ENCODE measurements at places on chromosomes 7 and 10.

- DNase-seq: peak; percentile 70
These were observed 171.5 kb upstream of the SP4 start for GRCh38 chr7:21256310-21256877.

- no peak for DNase-seq
These were observed 1.2 kb downstream of the TECPR1 start for GRCh38 chr7:98250789-98251188.

DNA sequence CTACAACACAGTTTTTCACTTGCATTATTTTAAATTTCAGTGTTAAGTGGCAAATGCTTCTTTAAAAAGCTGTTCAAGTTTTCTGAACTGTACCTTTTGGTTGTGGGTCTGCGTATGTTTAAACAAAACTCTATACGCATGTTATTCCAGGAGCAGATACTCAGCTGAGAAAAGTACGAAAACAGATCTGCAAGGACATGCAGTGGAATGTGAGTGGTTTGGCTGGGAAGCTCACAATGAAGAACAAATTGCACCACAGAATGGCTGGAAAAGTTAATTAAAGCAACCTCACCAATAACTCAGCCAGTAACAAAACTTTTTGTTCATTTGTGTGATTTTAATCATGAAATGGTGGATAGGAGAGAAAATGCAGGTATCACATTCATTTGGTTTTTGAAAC, 17.6 kb downstream of the GLI3 start:
- peak; percentile 56 for DNase-seq

GRCh38 chr10:109992485-109992884, 15.3 kb upstream of the ADD3 start:
- peak; percentile 86 for DNase-seq

DNA sequence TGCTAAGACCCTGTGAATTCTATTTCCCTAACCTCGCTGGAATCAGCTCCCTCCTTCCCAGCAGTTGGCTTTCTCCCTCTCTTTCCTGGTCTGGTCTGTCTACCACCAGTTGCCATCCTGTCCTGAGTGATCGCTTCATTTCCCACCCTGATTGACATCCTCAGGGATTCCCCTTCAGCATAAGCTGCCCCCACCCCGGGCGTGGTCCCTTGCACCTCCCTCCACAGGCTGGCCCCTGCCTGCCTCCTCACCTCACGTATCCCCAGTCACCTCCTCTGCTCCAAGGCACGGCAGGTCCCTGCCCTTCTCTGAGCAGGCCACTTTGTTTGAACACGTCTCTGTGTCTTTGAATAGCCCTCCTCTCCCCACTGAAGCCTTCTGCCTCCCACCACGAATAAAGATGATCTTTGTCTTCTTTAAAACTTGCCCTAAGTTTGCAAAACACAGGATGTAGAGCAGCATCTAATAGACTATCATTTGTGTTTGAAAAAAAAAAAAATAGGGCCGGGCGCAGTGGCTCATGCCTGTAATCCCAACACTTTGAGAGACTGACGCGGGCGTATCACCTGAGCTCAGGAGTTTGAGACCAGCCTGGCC, 233.5 kb downstream of the CUX1 start:
- no peak for DNase-seq

DNA sequence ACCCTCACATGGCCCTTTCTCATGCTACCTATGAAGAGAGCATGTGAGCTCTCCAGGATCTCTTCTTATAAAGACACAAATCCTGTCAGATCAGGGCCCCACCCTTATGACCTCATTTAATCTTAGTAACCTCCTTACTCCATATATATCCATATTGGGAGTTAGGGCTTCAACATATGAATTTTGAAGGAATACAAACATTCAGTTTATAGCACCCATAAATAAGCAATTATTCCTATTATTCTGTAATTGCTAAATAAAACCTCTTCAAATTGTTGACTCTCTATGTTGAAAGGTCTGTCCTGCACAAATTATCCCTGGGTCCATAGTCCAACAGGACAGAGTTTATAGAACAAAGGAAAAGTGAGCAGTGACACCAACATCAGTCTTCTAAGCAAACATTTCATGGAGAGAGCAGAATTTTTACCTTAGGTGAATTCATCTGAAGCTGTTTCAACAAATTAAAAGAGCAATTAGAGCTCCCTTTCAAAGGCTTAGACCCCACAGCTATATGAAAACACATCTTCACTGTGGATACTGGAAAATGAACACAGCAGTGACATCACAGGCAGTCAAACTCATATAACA, 12.2 kb downstream of the DOCK4 start:
- no peak for DNase-seq

DNA sequence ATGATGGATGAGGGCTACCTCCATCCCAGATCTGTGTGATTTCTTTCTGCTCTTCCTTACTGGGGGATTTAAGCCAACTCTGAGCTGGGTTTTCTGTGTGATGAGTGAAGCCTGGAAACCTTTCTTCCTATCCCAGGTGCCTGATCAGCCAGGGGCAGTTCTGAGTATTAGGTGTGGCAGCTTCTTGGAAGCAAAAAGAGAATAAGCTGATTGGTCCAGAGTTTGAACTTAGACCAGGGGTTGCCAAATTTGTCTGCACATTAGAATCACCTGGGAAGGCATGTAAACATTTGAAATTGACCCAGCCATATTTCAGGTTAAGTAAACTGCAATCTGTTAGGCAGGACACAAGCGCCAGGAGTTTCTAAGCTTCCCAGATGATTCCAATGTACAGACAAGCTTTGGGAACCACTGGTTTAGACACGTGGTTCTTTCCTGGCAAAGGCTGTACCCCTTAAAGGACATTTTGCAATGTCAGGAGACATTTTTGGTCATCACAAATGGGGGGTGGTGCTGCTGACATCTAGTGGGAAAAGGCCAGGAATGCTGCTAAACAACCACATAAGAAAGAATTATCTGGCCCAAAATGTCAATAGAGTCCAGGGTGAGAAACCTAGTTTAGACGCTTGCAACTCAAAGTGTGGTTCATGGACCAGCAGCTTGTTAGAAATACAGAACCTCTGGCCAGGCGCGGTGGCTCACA, 160.5 kb upstream of the GHITM start:
- no peak for DNase-seq

DNA sequence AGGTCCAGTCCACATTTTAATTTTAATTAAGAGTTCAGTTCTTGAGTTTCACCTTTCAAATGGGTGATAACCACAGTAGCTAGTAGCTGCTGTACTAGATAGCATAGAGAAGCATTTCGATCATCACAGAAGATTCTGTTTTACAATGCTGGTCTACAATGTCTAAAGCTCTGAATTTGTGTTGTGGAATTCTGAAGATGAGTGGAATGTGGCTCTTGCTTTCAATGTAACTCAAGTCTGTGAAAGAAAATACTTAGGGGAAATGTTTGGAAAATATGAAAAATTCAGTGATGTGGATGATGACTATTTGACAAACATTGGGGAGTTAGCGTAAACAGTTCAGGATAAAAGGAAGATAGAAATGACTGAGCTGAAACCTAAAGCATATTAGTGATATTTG, 139.4 kb downstream of the GNAT3 start:
- peak; percentile 44 for DNase-seq

- peak; percentile 62 for DNase-seq
These were observed 3.8 kb upstream of the IL6 start for GRCh38 chr7:22723181-22723601.

DNA sequence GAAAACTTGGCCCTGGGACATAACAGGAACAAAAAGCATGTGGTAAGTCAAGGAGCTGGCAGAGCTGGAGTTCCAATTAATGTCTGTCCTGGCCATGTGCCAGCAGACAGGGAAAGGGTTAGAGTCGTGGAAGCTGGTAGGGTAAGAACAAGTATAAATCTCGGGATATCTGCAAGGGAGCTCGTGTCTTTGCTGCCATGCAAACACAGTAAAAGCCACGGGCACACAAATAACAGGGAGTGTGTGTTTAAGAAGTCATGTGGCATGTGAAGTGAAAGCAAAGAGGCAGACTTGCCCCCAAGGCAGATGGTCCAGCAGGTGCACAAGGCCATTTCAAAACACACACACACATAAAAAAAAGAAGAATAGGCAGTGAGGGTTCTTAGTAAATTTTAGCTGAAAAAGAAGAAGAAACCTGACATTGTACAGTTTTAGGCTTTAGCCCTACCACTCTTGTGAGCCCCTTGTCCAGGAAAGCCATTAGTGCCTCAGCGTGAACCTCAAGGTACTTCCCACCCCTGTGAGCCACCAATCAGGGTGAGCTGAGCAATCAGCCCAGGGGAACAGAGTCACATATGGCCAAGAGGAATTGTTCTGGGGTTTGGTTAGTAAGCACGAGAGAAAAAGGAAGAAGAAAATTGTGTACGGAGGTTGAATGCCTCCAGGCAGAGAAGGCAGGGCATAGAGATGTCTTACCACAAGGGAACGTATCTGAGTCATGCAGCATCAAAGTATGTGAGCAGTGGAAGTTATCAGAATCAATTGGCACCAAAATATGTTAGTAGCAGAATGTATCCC, 32.8 kb upstream of the ARHGAP12 start:
- peak; percentile 56 for DNase-seq

- no peak for DNase-seq
These were observed 353.0 kb downstream of the ANKRD30A start for GRCh38 chr10:37478381-37478780.

- DNase-seq: peak; percentile 73
These were observed 1.2 kb downstream of the MARCHF5 start for GRCh38 chr10:92291921-92292845.

GRCh38 chr7:138890499-138891445, 90.4 kb downstream of the KIAA1549 start:
- DNase-seq: peak; percentile 86

GRCh38 chr7:56106108-56107073, at the start of gene CHCHD2:
Gene CHCHD2, minus strand, starts transcription at chr7:56106476. Its CDS starts 63 bp downstream, at chr7:56106413.
- DNase-seq: peak; percentile 99

DNA sequence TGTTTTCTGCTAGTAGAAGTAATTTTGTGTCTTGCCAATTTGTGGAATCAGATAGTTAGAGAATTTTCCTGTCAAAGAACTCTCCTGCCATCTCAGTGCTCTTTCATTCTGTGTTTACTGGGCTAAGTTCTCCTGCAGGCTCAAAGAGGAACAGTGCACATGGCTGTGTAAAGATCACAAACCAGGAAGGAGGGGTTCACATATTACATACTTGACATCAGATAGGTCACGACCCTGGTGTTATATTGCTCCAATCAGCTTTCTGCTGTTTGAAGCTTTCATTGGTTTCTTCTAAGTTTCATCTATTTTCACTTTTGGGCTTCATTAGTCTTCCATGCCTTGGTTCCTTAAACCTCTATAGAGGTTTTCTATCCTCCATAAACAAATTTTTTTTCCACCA, 13.5 kb upstream of the ELMO1 start:
- DNase-seq: no peak
